Foreskin keratinocyte (primary cell): ENCODE measurements at places on chromosomes 7 and 10. TPM values are rescaled to one million over a fixed set of nuclear protein-coding genes. Genes with fewer than 3 reads are reported as not detected.

Gene PRTFDC1
- total RNA-seq, result 8.5 and 8.7 TPM in 2 replicates

Gene CLDN4
- total RNA-seq, result 8.1 and 16.9 TPM in 2 replicates

Gene ADGRA1
- not detected in 2 replicates for total RNA-seq

Gene ASIC3
- 0.25 and 0.95 TPM in 2 replicates for total RNA-seq

Gene PRRT4
- 0.17 and 0.28 TPM in 2 replicates for total RNA-seq

Gene KCNH2
- total RNA-seq, result not detected in 2 replicates

Gene SHOC2
- total RNA-seq, result 29.0 and 30.5 TPM in 2 replicates

Gene A1CF
- not detected in 2 replicates for total RNA-seq

Gene AFAP1L2
- 53.8 and 58.4 TPM in 2 replicates for total RNA-seq

Gene PRF1
- not detected in 2 replicates for total RNA-seq

Gene SPDYE5
- not detected in 2 replicates for total RNA-seq

Gene ZNF467
- 0.35 and 0.48 TPM in 2 replicates for total RNA-seq

Gene PLA2G12B
- total RNA-seq, result not detected in 2 replicates

Gene AKR1D1
- not detected in 2 replicates for total RNA-seq

Gene AGR2
- total RNA-seq, result 0.92 and 2.3 TPM in 2 replicates

Gene STOX1
- total RNA-seq, result 0.14 and 0.17 TPM in 2 replicates

Gene ODAD2
- 0.07 and 0.41 TPM in 2 replicates for total RNA-seq

Gene OGDHL
- 0.27 and 0.28 TPM in 2 replicates for total RNA-seq

Gene SPAG6
- total RNA-seq, result not detected in 2 replicates

Gene CCL26
- total RNA-seq, result not detected in 2 replicates

Gene PNLIP
- not detected in 2 replicates for total RNA-seq

Gene ACTA2
- 10.3 and 12.2 TPM in 2 replicates for total RNA-seq

Gene FAM131B
- total RNA-seq, result 0.18 and 0.20 TPM in 2 replicates

Gene STK32C
- 5.5 and 6.3 TPM in 2 replicates for total RNA-seq

Gene COBL
- 0.78 and 1.4 TPM in 2 replicates for total RNA-seq

Gene TSPAN14
- 105 and 139 TPM in 2 replicates for total RNA-seq

Gene TAS2R5
- total RNA-seq, result 0.61 and 0.63 TPM in 2 replicates

Gene USP6NL
- 12.5 and 13.1 TPM in 2 replicates for total RNA-seq

Gene HEPACAM2
- total RNA-seq, result not detected in 2 replicates
